ENCODE measurements at places on chromosomes 2 and 18. TPM values are rescaled to one million over a fixed set of nuclear protein-coding genes. Genes with fewer than 3 reads are reported as not detected.

The ZNF396 gene
- total RNA-seq = 0.77 TPM

The FAM110C gene
- not detected for total RNA-seq

The GALNT5 gene
- not detected for total RNA-seq

The PPP1R1C gene
- total RNA-seq = not detected

The TEX44 gene
- total RNA-seq = not detected

The GPR39 gene
- not detected for total RNA-seq

The ALPG gene
- not detected for total RNA-seq

The MRO gene
- not detected for total RNA-seq

The ITGB6 gene
- total RNA-seq = not detected

The CFAP65 gene
- total RNA-seq = not detected

The SEMA4C gene
- total RNA-seq = 8.5 TPM

The RAMP1 gene
- total RNA-seq = 0.69 TPM

The IHH gene
- total RNA-seq = not detected

The GREB1 gene
- total RNA-seq = 0.38 TPM

The STRADB gene
- total RNA-seq = 19.1 TPM

The SRSF7 gene
- 217 TPM for total RNA-seq

The KLHL30 gene
- total RNA-seq = not detected

The DNAJC5G gene
- not detected for total RNA-seq

The ACOXL gene
- not detected for total RNA-seq

The ANKRD30BL gene
- not detected for total RNA-seq

The UGT1A4 gene
- total RNA-seq = not detected

The TCF23 gene
- not detected for total RNA-seq

The GAL3ST2 gene
- not detected for total RNA-seq

The MREG gene
- 3.9 TPM for total RNA-seq

The FAM124B gene
- 0.43 TPM for total RNA-seq

The SALL3 gene
- total RNA-seq = not detected

The SPHKAP gene
- total RNA-seq = not detected

The LINC00305 gene
- not detected for total RNA-seq

The CACNB4 gene
- 0.10 TPM for total RNA-seq

The MC2R gene
- not detected for total RNA-seq

The ARHGEF33 gene
- total RNA-seq = not detected

The LCT gene
- 0.07 TPM for total RNA-seq

The CFC1 gene
- not detected for total RNA-seq

The CCDC102B gene
- total RNA-seq = 1.3 TPM

The IL1A gene
- total RNA-seq = 0.29 TPM

The KYNU gene
- total RNA-seq = not detected

The CCDC85A gene
- total RNA-seq = not detected

The ACMSD gene
- total RNA-seq = not detected

The ACADL gene
- total RNA-seq = not detected

The SNORC gene
- total RNA-seq = 1.1 TPM

The PROC gene
- not detected for total RNA-seq

The TEKT4 gene
- not detected for total RNA-seq

The GRHL1 gene
- total RNA-seq = 0.69 TPM

The CAPN14 gene
- total RNA-seq = 1.1 TPM

The LGALSL gene
- total RNA-seq = 1.0 TPM

The KCNS3 gene
- total RNA-seq = 0.22 TPM

The TAF4B gene
- total RNA-seq = 16.3 TPM

The EFEMP1 gene
- not detected for total RNA-seq

The SCN3A gene
- total RNA-seq = 0.10 TPM

The MOGAT1 gene
- total RNA-seq = not detected

The KLHL41 gene
- total RNA-seq = not detected

The PAX3 gene
- not detected for total RNA-seq

Measured in activated naive CD4-positive, alpha-beta T cell treated with anti-CD3 and anti-CD28 coated beads for 36 hours (primary cell).